ENCODE measurements at places on chromosomes 12 and 14.

- no peak for DNase-seq
Measured at GRCh38 chr12:4224206-4224889, 49.2 kb upstream of the CCND2 start.

- DNase-seq: no peak
Measured at GRCh38 chr14:33911046-33911445, 39.8 kb downstream of the EGLN3 start.

GRCh38 chr14:70380824-70381223 lies 21.3 kb upstream of the COX16 start:
- DNase-seq: no peak

GRCh38 chr12:122158700-122159285 lies 15.2 kb downstream of the IL31 start:
- DNase-seq: no peak

- no peak for DNase-seq
Measured at GRCh38 chr14:69803753-69804152, 6.7 kb upstream of the SLC10A1 start.

DNA sequence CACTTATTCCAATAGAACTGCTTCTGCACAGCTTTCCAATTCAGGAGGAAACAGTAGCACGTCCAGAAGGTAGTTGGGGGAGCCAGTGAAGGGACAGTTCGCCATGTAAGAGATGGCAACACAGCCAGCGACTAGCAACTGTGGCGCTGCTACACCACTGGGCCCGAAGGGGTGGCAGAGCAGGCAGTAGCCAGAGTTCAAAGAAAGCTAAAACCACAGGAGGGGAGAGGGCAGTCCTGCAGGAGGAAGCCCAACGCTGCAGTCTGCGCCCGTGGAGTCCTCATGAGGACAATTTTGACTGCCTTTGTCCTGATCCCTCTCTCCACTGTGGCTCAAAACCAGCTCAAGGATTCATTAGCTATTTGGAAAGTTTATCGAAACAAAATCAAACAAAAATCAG lies 591.2 kb downstream of the VRK1 start:
- DNase-seq: no peak

GRCh38 chr12:116037941-116038837 lies 239.3 kb downstream of the MED13L start:
- DNase-seq: no peak

- DNase-seq: no peak
Measured at GRCh38 chr14:102525219-102525928, 15.8 kb upstream of the ANKRD9 start.

- DNase-seq: no peak
Measured at GRCh38 chr12:96395236-96395635, 5.0 kb downstream of the CDK17 start.

GRCh38 chr12:69157023-69157655 lies 82.2 kb upstream of the CPSF6 start:
- peak; percentile 79 for DNase-seq

DNA sequence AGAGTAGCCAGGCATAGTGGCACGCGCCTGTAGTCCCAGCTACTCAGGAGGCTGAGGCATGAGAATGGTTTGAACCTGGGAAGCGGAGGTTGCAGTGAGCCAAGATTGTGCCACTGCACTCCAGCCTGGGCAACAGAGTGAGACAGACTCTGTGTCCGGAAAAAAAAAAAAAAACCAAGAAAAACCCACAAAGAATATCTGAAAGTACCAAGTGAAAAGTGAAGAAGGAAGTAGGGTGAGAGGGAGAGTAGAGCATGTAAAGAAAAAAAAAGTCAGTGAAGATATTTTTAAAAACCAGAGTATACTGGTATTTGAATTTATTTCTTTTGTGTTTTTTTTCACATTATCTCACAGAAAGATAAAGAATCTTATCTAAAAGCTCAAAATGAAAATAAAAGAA lies 43.3 kb upstream of the ISM2 start:
- DNase-seq: no peak

DNA sequence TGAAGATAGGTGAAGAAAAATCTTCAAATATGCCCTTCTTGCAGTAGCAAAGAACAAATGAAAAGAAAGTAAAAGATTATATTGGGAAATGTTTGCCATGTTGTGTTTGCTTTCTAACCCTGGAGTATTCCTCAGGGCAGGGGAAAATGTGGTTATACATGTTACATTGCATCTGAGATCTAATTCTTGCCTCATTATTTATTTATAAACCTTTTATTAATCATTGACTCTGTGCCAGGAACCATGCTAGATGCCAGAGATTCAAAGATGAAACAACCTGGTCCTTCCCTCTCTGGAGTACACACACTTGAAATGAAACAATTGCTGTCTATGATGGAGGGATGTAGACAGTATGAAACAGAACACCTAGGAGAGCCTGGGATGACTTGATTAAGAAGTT lies 128.1 kb upstream of the HMGA2 start:
- no peak for DNase-seq

GRCh38 chr12:97229004-97229403 lies 233.6 kb upstream of the RMST start:
- DNase-seq: no peak

DNA sequence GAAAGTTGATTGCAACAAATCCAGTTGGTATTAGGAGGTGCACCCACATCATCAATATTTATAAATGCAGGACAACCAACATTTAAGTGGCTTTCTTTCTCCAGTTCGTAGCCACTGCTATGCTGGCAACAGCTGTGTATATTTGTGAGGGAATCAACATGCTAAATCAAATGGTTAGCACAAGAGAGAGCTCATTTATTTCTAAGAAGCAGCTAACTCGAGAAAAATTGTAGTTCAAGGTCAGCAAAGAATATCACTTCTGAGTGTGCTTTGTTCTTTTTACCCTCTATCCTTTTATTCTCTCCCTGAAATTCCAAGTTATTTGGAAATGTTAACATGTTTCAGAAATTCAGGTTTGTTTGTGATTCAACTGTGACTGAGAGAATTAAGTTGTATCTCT lies 137.3 kb downstream of the NAV3 start:
- DNase-seq: no peak

DNA sequence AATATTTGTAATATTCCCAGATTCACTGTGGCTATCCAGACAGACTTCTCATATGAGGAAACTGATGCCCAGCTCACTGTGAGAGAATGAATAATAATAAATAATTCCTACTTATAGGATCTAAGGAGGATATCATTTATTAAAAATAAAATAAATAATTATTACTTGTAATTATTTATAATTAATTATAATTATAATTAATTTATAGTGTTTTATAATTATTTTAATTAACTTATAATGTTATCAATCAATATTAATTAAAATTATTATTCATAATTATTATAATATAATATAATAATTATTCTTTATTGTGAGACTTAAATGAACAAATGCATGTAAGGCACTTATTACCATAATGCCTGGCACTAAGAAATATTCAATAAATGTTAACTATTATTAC lies 192.8 kb downstream of the GALC start:
- no peak for DNase-seq

DNA sequence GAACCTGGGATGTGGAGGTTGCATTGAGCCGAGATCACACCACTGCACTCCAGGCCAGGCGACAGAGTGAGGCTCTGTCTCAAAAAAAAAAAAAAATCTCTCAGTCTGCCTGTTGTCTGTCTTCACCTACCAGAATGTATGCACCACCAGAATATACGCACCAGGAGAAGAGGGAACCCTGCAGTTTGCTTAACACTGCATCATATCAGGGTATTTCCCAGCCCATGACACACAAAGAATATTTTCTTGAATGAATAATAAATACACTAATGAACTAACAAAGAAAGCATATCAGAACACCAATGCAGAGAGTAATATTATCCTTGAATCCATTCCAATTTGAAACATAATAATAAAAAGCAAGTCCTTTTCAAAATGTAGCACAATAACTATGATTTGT lies 44.2 kb upstream of the FOXN3 start:
- DNase-seq: no peak

DNA sequence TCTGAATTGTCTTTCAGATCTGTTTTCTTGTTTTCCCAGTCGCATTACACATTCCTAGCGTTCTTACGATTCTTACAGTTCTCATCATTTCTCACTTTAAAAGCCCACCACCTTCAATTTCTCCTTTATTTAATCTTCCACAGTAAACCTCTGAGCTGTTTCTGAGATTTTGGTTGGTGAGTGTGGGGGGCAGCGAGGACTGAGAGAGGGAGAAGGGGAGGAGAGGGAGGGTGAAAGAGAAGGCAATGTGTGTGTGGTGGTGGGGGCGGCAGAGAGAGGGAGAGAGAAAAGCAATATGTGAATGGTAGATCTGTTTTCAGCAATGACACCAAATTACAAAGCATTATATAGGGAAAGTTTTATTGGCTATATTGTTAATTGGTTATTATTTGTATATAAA lies 282.6 kb downstream of the SOX5 start:
- DNase-seq: no peak
